Cortex of kidney (tissue), 1 donor: ENCODE measurements at places on chromosomes 12 and 14.

DNA sequence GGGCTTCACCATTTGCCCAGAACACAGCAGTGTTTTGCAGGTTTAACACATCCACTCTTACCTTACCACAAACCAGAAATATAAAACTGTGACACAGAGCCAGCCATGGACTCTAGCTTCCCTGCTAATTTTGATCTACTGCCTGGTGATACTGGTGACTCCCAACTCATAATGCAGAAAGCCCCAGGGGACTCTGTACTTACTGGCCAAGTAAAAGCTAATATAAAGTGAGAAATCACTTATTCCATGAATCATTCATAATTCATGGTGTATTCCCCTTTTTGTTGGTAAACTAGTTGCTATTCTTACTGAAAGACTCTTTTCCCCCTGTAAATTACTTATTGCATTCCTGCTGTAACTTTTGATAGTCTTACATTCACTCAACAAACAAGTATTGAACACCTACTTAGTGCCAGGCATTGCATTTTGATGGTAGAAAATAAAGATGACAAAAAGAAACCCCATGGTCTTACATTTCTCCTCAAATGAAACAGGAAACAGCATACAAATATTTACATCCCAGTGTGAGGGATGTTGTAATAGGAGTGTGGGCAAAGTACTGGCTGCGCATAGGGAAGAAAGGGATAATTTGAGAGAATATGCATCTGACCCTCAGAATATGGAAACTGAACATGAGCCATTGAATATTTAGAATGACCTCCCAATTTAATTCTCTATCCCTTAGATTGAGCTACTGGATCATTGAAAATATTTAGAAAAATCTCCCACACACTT, 279.6 kb downstream of the PDZRN4 start:
- no peak for DNase-seq

- no peak for DNase-seq
Observed at GRCh38 chr14:63470962-63471793, 72.0 kb downstream of the PPP2R5E start.

DNA sequence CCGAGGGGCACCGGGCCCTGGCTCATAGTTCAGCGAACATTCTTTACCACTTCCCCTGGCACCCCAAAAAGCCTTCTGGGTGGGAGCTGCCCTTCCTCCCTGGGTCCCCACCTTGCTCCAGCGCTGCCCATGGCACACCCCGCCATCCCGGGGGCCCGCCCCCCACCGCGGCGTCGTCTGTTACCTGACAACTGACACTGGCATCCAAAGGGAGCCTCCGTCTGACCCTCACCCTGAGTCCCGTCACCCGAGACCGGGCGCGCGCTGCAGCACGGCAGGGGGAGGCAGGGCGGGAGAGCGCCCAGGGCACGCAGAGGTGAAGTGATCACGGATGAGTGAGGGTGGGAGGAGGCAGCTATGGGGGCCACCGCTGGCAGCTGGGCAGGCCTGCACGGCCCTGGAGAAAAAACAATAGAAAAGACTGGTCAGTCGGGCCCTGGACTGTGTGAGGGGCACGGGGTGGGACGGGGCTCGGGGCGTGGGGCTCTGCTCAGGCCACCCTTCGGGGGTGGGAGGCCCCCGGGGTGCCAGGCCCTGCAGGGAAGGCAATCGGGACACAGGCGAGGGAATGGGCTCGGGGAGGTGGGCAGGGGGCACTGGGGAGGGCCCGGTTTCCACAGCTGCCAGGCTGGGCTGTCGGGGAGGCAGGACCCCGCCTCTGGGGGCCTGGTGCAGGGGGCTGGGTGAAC, 40.7 kb downstream of the BCL11B start:
- DNase-seq, result no peak

GRCh38 chr12:50326590-50327284, 43.4 kb upstream of the LIMA1 start:
- no peak for DNase-seq

GRCh38 chr12:123421314-123421713, 15.2 kb downstream of the RILPL2 start:
- DNase-seq, result no peak

DNA sequence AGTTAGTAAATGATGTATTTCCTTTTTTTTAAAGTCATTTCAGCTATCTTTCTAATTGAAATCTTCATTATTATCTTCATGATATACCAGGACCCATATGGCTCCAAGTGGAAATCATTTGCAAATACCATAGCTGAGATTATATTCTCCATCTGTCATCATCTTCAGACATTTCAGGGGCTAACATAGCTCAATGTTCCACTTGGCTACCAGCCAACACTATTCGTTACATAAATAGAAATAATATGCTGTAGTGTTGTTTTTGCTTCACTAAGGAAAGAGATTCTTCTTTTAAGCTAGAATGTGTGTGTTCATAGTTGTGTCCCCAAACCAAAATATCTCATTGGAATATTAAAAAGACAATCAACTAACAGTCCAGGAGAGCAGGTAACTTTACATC, 225.1 kb downstream of the DIO2 start:
- DNase-seq, result no peak

DNA sequence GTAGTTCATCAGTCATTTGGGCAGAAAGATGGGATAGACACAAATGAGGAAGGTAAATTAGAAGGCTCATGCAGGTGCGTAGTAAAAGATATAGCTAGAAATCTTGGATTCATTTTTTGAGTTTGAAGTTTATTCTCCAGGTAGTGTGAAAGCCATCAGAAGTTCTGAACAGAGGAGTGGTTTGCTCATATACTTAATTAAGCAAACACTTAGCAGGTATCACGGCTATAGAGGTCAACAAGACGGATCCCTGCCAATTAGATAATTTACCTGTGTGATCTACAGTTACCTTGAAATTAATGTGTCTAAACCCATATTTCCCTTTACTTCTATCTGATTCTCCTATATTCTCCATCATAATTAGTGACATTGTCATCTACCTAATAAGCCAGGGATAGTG, 29.7 kb downstream of the PALS1 start:
- DNase-seq, result no peak

- no peak for DNase-seq
Observed at GRCh38 chr14:68297876-68298468, 478.4 kb downstream of the RAD51B start.
